ENCODE measurements at places on chromosomes 6 and 20.
A peak's percentile ranks its signal among the peaks of the same experiment; 100 is the strongest.

DNA sequence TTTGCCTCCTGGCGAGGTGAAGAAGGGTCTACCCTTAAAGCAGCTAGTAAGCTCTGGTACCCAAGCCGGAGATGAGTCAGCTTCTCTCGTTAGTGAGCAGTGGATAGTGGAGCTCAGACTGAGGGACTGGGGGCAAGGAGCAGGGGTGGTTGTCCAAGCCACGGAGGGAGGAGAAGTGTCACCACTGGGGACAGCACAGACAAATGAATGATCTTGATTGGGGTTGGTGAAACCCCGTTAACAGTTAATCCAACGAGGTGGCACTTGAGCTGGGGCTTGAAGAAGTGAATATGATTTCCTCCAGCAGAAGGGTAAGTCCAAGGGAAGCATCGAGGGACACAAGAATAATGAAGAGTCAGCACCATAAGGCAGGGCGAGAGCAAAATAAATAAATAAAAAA is 43.0 kb downstream of the JARID2 start:
- no peak for DNase-seq

DNA sequence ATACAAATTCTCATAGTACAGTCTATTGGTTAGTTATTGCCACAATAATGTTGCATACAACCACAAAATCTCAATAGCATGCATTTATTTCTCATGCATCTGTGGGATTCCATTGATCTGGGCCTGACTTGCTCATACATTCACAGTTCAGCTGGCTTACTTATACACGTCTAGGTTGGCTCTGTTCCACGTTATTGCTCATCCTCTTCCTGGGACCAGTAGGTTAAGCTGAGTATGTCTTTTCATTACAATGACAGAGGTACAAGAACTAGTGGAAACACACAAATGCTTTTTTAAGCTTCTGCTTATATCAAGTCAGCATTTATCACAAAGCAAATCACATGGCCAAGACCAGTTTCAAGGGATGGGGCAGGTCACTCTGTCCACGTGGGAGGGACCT is 485.3 kb upstream of the BTBD3 start:
- no peak for DNase-seq

GRCh38 chr6:126723541-126724170 is 383.7 kb downstream of the CENPW start:
- no peak for DNase-seq

DNA sequence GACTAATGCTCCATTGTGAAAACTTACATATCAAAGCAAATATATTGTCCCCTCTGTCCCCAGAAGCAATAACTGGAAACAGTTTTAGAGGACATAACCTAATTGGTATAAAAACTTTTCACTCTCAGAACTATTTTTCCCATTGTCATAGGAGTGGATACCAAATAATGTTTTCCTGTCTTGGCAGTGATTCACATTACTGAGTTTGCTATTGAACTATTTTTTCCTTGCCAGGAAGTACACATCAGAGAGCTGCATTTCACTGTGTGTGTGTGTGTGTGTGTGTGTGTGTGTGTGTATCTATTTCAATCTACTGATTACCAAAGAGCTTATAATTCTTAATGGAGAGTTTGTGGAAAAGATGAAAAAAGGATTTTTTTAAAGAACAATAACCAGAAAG is 45.4 kb downstream of the AKAP12 start:
- no peak for DNase-seq

DNA sequence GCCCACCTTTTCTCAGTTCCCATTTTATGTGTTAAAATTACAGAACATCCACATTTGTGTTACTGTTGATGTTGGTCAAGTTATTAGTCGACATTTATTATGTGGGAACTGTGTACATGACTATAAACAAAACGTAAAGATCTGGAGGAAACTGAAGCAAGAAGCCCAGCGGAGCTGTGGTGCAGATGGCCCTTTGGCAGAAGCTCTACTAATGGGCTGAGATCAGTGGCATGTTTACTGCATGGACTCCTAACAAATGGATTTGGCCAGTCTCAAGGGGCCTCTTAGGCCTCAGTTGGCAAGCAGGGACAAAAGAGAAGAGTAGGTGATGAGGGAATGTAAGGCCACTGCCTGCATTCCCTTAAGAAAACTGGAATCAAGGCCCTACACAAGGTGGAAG is 282.1 kb upstream of the TCF21 start:
- DNase-seq = no peak

GRCh38 chr6:116859264-116859663 is 17.8 kb upstream of the RFX6 start:
- DNase-seq = no peak

DNA sequence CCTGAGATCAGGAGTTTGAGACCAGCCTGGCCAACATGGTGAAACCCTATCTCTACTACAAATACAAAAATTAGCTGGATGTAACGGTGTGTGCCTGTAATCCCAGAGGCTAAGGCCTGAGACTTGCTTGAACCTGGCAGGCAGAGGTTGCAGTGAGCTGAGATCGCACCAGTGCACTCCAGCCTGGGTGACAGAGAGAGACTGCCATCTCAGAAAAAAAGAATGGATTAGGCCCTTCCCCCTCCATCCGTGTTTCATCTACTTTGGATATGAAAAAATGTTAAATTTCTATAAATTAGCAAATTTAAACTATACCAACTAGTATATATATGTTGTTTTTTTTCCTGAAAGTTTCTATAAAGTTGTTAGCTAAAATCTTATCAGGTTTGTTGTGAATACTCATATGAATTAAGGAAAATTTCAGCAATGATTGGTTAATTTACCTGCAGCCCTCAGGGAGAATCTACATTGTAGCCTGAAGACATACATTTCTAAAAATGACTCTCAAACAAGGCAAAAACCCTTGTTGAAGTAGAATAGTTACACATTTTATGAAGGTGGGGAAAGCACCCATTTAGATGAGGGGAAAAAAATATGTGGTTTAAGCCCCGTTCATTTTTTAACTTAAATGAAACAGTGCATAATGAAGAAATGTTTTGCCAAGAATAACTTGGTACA is 120.9 kb downstream of the TIAM2 start:
- DNase-seq = no peak

DNA sequence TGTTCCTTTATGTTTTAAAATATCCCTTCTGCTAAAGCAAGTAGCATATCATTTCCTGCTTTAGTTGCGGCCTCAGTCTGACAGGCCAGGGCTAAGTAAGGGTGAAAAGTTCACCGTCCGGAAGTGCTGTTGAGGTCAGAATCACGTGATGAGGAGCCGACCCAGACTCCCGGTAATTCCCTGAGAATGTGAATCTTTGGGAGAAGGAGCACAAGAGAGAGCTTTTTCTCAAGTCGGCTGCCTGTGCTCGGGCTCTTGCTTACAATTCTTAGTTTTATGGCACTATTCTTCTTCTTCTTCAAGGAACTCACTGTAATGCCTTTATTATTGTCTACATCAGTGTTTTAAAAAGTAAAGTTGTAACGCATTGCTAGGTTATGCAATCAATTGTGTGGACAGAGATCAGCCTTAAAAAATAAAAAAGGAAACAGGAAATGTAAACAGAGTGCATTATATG is 309.3 kb downstream of the PRL start:
- DNase-seq = peak; percentile 3

DNA sequence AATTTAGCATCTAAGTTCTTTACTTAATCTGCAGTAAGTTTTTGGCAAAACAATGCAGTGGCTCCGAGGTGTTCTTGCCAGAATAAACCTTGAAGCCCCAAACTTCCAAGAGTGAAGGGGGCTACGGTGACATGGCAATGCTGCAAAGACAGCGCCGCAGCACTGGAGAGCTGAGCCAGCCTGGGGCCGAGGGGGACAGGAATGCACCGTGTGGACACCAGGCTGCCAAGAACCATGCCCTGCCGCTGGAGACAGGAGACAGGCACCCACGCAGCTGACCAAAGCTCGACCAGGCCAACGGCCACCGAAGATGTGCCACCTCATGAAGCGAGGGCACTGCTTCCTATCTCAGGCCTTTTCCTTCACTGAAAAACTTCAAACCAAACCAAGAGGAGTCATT is 133.4 kb downstream of the PRND start:
- no peak for DNase-seq

DNA sequence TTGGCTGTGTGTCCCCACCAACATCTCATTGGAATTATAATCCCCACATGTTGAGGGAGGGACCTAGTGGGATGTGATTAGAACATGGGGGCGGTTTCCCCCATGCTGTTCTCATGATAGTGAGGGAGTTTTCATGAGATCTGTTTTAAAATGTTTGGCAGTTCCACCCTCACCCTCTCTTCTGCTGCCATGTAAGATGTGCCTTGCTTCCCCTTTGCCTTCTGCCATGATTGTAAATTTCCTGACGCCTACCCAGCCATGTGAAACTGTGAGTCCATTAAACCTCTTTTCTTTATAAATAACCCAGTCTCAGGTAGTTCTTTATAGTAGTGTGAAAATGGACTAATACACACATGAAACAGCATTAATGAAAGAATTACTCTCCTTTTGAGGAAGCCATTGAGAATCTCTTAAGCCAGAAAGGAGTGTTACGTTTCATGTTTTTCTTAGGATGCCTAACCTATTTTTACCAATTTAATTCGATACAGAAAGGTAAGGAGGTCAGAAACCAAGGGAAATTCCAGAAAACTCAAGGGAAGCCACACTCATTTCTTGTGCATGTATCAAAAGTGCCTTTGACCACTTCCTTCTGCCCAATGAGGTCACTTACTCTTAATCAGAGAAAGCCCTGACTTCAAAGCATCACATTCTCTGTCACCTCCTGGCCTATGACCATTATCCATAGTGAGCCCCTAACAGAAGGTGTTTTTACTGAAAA is 24.7 kb upstream of the HINT3 start:
- no peak for DNase-seq

DNA sequence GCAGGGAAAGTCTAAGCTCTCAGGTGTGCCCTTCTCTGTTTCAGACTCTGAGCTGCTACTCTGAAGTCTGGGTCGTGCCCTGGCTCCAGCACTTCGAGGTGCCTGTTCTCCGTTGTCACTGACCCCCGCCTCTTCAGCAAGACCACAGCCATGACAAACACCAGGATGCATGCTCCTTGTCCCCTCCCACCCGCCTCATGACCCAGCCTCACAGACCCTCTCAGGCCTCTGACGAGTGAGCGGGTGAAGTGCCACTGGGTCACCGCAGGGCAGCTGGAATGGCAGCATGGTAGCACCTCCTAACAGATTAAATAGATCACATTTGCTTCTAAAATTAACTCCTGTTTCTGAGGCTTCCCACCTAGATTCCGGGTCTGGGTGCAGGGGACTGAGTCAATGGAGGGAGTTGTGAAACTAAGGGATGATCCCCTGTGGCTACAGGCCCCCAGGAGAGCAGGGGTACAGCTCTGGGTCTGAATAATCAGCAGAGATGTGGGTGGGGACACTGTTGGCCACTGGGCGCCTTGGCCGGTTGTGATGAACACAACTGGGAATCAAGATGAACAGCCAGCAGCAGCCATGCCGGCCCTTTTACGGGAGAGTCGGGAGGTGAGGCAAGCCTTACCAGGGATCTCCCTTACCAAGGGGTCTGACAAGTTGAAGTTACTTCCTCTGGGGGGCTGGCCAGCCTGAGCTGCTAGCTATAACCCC is 10.7 kb downstream of the CST7 start:
- DNase-seq = no peak

DNA sequence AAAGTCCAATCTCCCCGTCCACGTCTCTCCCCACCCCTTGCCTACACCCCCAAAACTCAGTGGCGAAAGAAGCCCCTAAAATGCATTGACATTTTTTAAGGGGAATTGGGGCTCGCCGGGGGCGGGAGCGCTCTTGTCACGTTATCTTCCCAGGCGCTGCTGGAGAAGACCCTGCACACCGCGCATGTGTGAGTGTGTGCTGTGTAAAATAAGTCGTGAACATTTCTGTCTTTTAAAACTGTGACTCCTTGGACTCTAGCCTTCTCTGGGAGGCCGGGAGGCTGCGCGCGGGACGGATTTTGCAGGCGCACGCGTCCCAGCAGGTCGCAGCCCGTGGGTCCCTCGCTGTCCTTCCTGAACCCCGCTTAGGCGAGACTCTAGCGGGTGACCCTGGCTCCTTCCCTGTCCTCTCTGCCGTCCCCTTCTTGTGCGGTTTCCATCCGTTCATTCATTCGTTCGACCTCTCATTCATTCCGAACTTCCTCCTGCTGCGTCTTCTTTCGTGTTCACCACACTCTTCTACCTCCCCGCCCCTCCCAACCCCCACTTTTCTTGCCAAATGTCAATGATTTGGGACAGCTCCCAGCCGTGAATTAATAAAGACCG is 2.2 kb downstream of the NRN1 start:
- peak; percentile 33 for DNase-seq

GRCh38 chr6:103011605-103012004 is 1618.1 kb downstream of the GRIK2 start:
- DNase-seq = no peak

DNA sequence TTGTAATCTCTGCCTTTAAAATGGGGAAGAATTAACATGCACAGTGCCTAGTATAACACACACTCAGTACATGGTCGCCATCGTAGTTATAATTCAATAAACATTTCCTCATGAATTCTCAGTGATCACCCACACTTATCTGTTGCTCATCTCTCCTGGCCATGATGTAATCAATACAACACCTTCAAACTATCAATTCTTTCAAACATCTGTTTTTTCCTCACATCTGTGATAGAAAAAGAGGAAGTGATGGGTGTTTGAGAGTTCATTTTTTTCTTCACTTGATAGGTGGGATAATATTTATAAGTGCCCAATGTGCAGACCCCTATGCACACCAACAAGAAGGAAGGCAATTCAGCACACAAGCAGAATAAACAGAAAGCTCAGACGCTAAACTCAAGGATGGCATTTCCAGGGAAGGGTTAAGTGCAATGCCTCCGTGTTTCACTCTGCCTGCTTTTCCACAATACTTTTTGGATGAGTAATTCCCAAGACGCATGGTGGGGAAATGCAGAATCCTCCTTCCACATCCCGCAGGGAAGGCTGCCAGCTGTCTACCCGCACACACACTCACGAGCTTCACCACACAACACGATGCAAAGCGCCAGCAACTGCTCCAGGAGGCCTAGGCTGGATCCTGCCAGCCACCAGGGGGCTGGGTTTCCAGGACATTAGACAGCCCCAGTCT is 100.3 kb downstream of the GMPR start:
- no peak for DNase-seq

GRCh38 chr6:125558907-125559306 is 190.5 kb upstream of the HEY2 start:
- no peak for DNase-seq

Measured in frontal cortex (tissue), 4 donors.